ENCODE measurements at places on chromosomes 2 and 18. TPM values are rescaled to one million over a fixed set of nuclear protein-coding genes. Genes with fewer than 3 reads are reported as not detected.

Gene SCN7A
- total RNA-seq = 0.90 TPM

Gene ITGA4
- 20.6 TPM for total RNA-seq

Gene CNGA3
- not detected for total RNA-seq

Gene NDUFAF7
- total RNA-seq = 12.8 TPM

Gene GALR1
- not detected for total RNA-seq

Gene DTNA
- total RNA-seq = 9.5 TPM

Gene POTEC
- total RNA-seq = not detected

Gene FIGN
- 0.90 TPM for total RNA-seq

GRCh38 chr2:65050931-65051330, 5.3 kb upstream of the CEP68 start:
- peaks cover 6% of the 10 kb centered on the region for H3K27me3 ChIP-seq
- DNase-seq = peak; percentile 41
- H3K4me3 ChIP-seq = no peak overlapping the region
- H3K4me1 ChIP-seq = no peaks in the 10 kb centered on the region

GRCh38 chr2:73262108-73262651, 22.1 kb downstream of the FBXO41 start:
- H3K4me3 ChIP-seq = no peak overlapping the region
- no peaks in the 10 kb centered on the region for H3K4me1 ChIP-seq
- H3K27ac ChIP-seq = no peak overlapping the region
- 0 out of 2 replicates have a peak, but pooled peaks cover 2% of the 10 kb centered on the region for H3K27me3 ChIP-seq
- no peak for DNase-seq

DNA sequence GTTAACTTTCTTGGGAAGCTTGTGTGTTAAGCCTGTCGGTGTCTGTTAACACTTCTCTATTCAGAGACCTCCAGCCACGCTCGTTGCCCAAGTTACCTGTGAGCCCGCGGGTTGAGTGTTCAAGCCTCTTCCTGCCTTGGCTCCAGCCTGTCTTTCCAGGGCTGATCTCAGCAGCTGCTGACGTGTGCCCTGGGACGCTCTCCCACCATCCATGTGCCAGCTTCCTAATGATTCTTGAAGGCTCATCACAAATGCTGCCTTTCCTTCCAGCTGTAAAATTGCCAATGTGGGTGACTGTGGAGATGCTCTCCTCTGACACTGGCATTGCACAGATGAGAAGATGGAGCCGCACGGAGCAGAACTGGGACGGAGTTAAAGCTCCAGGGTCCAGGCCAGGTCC, 6.1 kb downstream of the RNF144A start:
- no peak overlapping the region for H3K27ac ChIP-seq
- no peak for DNase-seq
- H3K36me3 ChIP-seq = no peaks in the 10 kb centered on the region
- no peaks in the 10 kb centered on the region for H3K4me1 ChIP-seq
- peaks cover 7% of the 10 kb centered on the region for H3K27me3 ChIP-seq

DNA sequence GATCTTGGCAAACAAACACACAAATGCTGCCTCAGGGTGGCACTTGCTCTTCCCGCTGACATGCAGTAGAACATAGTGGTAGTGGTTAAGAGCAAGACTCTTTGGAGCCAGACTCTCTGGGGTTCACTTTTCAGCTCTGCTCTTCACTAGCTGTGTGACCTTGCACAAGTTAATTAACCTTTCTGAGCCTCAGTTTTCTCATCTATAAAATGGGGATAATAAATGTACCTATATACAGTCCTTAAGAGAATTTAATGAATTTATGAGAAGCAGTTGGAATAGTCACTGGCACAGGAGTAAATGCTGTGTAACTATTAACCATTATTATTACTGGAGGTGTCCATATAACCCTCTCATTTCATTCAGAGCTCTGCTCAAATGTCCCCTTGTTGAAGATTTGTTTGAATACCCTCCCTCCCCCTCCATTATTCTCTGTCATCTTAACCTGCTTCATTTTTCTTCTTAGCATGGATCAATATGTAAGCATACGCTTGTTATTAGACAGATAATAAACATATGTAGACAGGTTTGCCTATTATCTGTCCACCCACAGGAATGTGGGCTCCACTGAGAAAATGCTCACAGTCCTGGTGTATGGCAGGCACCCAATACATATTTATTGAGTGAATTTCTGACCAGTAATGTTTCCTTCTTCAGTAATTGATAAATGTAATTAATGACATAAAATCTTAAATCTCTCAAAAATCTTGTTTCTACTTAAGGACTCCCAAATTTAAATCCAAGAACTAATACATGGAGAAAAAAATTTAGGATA, 64.5 kb downstream of the TSPYL6 start:
- H3K4me1 ChIP-seq = no peaks in the 10 kb centered on the region
- no peaks in the 10 kb centered on the region for H3K36me3 ChIP-seq
- DNase-seq = no peak

GRCh38 chr2:239226677-239227581, 173.9 kb downstream of the HDAC4 start:
- H3K36me3 ChIP-seq = no peaks in the 10 kb centered on the region
- peaks cover 43% of the 10 kb centered on the region for H3K4me1 ChIP-seq
- H3K27me3 ChIP-seq = no peaks in the 10 kb centered on the region

DNA sequence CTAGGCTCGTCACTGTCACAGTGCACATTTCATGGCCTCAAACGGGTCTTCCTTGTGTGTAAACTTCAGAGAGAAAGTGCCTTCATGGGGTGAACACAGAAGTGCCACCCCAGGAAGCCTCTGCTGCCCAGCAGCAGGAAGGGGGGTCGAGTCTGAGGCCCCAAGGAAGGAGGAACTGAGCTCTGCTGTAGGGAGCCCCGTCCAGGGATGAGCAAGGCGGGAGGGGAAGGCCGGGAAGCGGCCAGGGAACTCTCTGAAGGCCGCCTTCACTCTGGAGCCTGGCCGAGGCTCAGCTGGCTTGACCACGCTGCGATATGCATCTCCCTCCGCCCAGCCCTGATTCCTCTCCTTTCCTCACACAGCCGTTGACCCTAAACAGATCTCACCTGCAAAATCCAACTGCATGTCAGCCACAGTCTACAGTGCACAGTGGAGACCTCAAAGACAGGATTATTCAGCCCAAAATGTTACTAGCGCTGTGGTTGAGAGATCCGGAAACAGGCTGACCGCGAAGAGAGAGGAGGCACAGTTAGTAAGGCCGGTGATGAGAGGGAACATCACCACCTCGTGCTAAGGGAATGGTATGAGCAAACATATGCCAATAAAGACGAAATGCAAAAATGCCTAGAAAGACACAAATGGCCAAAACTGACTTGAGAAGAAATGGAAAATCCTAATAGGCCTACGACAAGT, 34.2 kb upstream of the CTDP1 start:
- no peaks in the 10 kb centered on the region for H3K4me1 ChIP-seq
- H3K27ac ChIP-seq = no peak overlapping the region
- no peak overlapping the region for H3K4me3 ChIP-seq
- no peaks in the 10 kb centered on the region for H3K36me3 ChIP-seq
- no peak for DNase-seq

- H3K4me3 ChIP-seq = no peak overlapping the region
- no peak for DNase-seq
- H3K36me3 ChIP-seq = no peaks in the 10 kb centered on the region
- H3K27me3 ChIP-seq = peaks cover 29% of the 10 kb centered on the region
- H3K27ac ChIP-seq = no peak overlapping the region
- H3K4me1 ChIP-seq = peaks cover 5% of the 10 kb centered on the region
Measured at GRCh38 chr2:231397928-231398294, 2.4 kb downstream of the B3GNT7 start.

GRCh38 chr2:16677875-16678274, 12.2 kb upstream of the CYRIA start:
- H3K36me3 ChIP-seq = no peaks in the 10 kb centered on the region
- no peak overlapping the region for H3K27ac ChIP-seq
- DNase-seq = no peak

- no peak for DNase-seq
- H3K4me3 ChIP-seq = no peak overlapping the region
- H3K36me3 ChIP-seq = no peaks in the 10 kb centered on the region
Measured at GRCh38 chr2:17901246-17901645, 22.8 kb downstream of the KCNS3 start.

- no peak for DNase-seq
- H3K4me1 ChIP-seq = peaks cover 4% of the 10 kb centered on the region
- no peaks in the 10 kb centered on the region for H3K27me3 ChIP-seq
- no peak overlapping the region for H3K4me3 ChIP-seq
Measured at GRCh38 chr2:28602751-28603639, 107.1 kb downstream of the PLB1 start.

GRCh38 chr2:6694555-6694954, 171.2 kb downstream of the CMPK2 start:
- no peak overlapping the region for H3K4me3 ChIP-seq
- no peaks in the 10 kb centered on the region for H3K36me3 ChIP-seq
- DNase-seq = no peak
- no peaks in the 10 kb centered on the region for H3K4me1 ChIP-seq
- no peaks in the 10 kb centered on the region for H3K27me3 ChIP-seq
- no peak overlapping the region for H3K27ac ChIP-seq

DNA sequence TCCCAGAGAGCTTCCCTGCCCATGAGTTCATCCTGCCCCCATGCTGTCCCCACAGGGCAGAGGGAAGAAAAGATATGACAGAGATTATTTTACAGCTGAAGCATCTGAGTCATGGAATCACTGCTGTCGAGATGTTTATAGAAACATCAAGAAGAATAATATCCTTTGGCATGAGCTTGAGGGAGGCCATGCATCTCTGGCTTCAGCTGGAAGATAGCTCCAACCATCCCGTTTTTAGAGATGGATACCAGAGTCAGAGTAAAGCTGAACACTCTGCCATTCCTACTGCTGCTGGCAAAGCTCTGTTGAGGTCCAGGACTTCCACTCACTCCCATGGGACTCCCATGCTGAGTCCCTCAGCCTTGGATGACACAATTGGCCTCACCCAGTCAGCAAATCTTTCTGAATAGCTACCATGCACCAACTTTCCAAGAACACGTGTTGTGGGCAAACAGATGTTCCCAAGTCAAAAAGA, 167.8 kb downstream of the TTC32 start:
- peaks cover 29% of the 10 kb centered on the region for H3K4me1 ChIP-seq
- H3K36me3 ChIP-seq = no peaks in the 10 kb centered on the region
- peak; percentile 87 for DNase-seq
- H3K27me3 ChIP-seq = no peaks in the 10 kb centered on the region

GRCh38 chr2:111633189-111633588, 250.8 kb downstream of the ANAPC1 start:
- no peak overlapping the region for H3K27ac ChIP-seq
- no peak for DNase-seq
- H3K4me3 ChIP-seq = no peak overlapping the region
- H3K4me1 ChIP-seq = no peaks in the 10 kb centered on the region
- peaks cover 6% of the 10 kb centered on the region for H3K27me3 ChIP-seq
- H3K36me3 ChIP-seq = no peaks in the 10 kb centered on the region

DNA sequence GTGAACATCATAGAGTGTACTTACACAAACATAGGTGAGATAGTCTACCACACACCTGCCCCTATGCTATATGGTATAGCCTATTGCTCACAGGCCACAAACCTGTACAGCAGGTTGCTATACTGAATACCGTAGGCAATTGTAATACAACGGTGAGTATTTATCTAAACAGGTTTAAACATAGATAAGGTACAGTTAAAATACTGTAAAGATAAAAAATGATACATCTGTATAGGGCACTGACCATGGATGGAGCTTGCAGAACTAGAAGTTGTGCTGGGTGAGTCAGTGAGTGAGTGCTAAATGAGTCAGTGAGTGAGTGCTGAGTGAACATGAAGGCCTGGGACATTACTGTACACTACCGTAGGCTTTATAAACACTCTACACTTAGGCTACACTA, 267.0 kb upstream of the HS6ST1 start:
- no peak overlapping the region for H3K27ac ChIP-seq
- H3K27me3 ChIP-seq = no peaks in the 10 kb centered on the region
- H3K4me3 ChIP-seq = no peak overlapping the region
- no peaks in the 10 kb centered on the region for H3K36me3 ChIP-seq

GRCh38 chr2:14303366-14304115, 329.0 kb upstream of the LRATD1 start:
- H3K4me1 ChIP-seq = no peaks in the 10 kb centered on the region
- no peak for DNase-seq
- no peak overlapping the region for H3K4me3 ChIP-seq
- no peak overlapping the region for H3K27ac ChIP-seq

DNA sequence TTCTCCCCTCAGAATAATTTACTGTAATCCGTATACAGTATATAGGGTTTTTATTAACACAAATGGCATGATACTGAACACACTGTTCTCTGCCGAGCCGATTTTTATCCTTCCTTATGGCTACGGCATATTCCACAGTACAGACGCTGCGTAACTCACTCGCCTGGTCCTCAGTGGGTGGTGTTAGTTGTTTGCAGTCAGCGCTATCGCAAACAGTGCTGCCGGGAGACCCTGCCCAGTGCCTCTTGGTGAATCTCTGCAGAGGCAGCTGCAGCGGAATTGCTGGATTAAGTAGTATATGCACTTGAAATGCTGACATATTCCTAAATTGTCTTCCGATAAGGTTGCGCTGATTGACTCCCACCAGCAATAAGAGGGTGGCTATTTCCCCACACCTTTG, 73.9 kb downstream of the MARCO start:
- H3K4me1 ChIP-seq = no peaks in the 10 kb centered on the region
- peaks cover 10% of the 10 kb centered on the region for H3K27me3 ChIP-seq
- H3K27ac ChIP-seq = no peak overlapping the region
- DNase-seq = no peak
- no peaks in the 10 kb centered on the region for H3K36me3 ChIP-seq

- no peak overlapping the region for H3K4me3 ChIP-seq
- no peaks in the 10 kb centered on the region for H3K27me3 ChIP-seq
- H3K4me1 ChIP-seq = peaks cover 9% of the 10 kb centered on the region
- peak; percentile 85 for DNase-seq
- peaks cover 5% of the 10 kb centered on the region for H3K36me3 ChIP-seq
Measured at GRCh38 chr2:62785216-62785615, 79.7 kb downstream of the EHBP1 start.

- peak overlapping the region; percentile 82 for H3K4me3 ChIP-seq
- H3K27me3 ChIP-seq = no peaks in the 10 kb centered on the region
- H3K27ac ChIP-seq = peak overlapping the region; percentile 96
- H3K36me3 ChIP-seq = no peaks in the 10 kb centered on the region
- peak; percentile 81 for DNase-seq
Measured at GRCh38 chr2:184596819-184597411, 1.4 kb upstream of the ZNF804A start.

- no peaks in the 10 kb centered on the region for H3K4me1 ChIP-seq
- H3K36me3 ChIP-seq = peaks cover 25% of the 10 kb centered on the region
- DNase-seq = no peak
- H3K27me3 ChIP-seq = no peaks in the 10 kb centered on the region
- H3K27ac ChIP-seq = no peak overlapping the region
- no peak overlapping the region for H3K4me3 ChIP-seq
Measured at GRCh38 chr18:56615738-56616520, 22.5 kb downstream of the TXNL1 start.

GRCh38 chr2:227456772-227457171, 15.2 kb upstream of the AGFG1 start:
- no peak overlapping the region for H3K27ac ChIP-seq
- no peaks in the 10 kb centered on the region for H3K36me3 ChIP-seq
- peak; percentile 79 for DNase-seq
- H3K27me3 ChIP-seq = no peaks in the 10 kb centered on the region
- H3K4me3 ChIP-seq = no peak overlapping the region

DNA sequence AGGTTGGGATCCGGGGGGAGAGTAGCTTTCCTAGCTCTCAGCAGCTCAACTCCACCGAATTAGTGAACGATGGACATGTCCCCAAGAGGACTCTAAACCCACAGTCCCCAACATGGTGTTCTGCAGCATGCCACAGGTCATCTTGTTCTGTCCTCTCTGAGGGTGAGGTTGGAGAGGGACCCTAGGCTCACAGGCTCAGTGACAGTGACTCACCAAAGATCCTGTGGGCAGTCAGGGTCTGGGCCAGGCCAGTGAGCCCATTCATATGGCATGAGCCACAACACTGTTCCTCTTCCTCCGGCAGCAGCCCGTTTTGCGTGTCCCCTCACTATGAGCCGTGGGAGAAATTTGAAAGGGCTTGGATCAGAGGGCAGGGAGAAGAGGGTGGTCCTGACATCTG, 2.8 kb upstream of the SLC20A1 start:
- no peaks in the 10 kb centered on the region for H3K27me3 ChIP-seq
- peaks cover 20% of the 10 kb centered on the region for H3K4me1 ChIP-seq
- peaks cover 4% of the 10 kb centered on the region for H3K36me3 ChIP-seq
- H3K4me3 ChIP-seq = no peak overlapping the region

Data from IMR-90 (cell line).